ENCODE measurements at places on chromosomes 5 and 9. TPM values are rescaled to one million over a fixed set of nuclear protein-coding genes. Genes with fewer than 3 reads are reported as not detected.

SEPTIN8 gene
- 67.4 TPM for total RNA-seq

WNK2 gene
- total RNA-seq: not detected

PDZD2 gene
- 2.6 TPM for total RNA-seq

SPINK1 gene
- total RNA-seq: not detected

C8G gene
- 1.7 TPM for total RNA-seq

PHAX gene
- total RNA-seq: 60.7 TPM

PKD2L2 gene
- not detected for total RNA-seq

PCAT7 gene
- not detected for total RNA-seq

LMNB1 gene
- 43.1 TPM for total RNA-seq

IL5 gene
- total RNA-seq: not detected

KYAT1 gene
- 9.7 TPM for total RNA-seq

CYLC2 gene
- total RNA-seq: not detected

PRSS3 gene
- total RNA-seq: 0.51 TPM

HBEGF gene
- total RNA-seq: 30.6 TPM

Data from dermis blood vessel endothelial cell (primary cell).